ENCODE measurements at places on chromosomes 12 and 14.
A peak's percentile ranks its signal among the peaks of the same experiment; 100 is the strongest.

DNA sequence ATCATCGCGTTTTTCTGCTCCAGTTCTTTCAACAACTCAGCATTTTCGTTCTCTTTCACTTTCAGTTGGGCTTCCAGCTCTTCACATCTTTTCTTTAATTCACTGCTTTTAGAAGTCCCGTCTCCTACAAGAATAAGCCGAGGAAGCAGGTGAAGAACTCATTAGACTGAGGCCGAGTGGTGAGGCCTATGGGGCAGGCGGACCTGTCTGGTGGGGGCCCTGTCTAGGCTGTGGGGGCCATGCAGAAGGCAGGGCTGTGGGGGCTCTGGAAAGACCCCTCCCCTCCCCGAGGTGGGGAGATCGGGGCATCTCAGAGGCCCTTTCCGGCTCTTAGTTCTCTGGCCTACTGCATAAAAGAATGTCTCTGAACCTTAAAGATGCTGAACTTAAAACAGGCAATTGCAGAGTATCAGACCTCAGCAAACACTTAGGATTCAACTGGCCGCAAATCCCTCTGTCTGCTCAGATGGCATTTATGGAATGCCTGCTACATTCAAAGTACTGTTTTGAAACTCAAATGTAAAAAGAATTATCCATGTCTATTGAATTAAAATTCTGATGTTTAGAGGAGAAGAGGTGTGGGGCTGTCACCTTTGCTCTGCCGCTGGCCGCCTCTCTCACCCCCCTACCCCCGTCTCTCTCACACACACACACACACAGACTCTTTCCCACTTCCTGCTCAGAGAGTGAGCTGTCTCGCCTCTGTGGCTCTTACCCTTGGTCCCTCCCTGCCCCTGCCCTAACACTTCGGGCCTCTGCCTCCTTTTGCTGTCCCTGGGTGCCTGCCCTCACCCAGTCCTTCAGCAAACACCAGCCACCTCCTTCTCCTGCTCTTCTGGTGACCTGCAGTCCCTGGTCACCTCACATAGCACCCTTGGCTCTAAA lies 34.7 kb downstream of the CCDC92 start:
- H3K27ac ChIP-seq = no peak overlapping the region
- H3K4me3 ChIP-seq = no peak overlapping the region
- no peaks in the 10 kb centered on the region for H3K27me3 ChIP-seq
- DNase-seq = no peak
- no peaks in the 10 kb centered on the region for H3K4me1 ChIP-seq

GRCh38 chr12:93957870-93958269 lies 190.5 kb upstream of the PLXNC1 start:
- no peak overlapping the region for H3K4me3 ChIP-seq
- H3K4me1 ChIP-seq = no peaks in the 10 kb centered on the region
- no peaks in the 10 kb centered on the region for H3K36me3 ChIP-seq
- DNase-seq = no peak
- H3K27me3 ChIP-seq = no peaks in the 10 kb centered on the region
- H3K27ac ChIP-seq = no peak overlapping the region

DNA sequence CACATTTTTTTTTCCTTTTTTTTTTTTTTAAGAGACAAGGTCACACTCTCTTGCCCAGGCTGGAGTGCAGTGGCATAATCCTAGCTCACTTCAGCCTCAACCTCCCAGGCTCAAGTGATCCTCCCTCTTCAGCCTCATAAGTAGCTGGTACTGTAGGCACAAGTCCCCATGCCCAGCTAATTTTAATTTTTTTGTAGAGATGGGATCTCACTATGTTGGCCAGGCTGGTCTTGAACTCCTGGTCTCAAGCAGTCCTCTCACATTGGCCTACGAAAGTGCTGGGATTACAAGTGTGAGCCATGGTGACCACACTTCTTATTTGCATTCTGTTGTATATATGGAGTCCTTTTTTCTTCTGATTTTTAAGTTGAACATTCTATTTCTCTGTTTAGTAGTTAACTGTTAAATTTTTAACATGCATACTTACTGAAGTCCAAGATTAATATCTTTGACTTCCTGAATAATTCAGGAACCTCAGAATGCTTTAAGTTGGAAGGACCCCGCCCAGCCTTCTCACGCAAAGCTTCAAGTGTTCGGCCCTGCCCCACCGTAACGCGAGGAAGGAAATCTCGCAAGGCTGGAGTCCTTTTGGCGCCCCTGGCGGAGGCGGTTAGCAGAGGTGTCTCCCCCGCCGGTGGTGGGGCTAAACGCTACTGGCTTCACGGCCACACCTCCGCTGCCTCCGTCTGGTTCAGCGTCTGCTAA lies 21.6 kb downstream of the SPATS2 start:
- no peaks in the 10 kb centered on the region for H3K4me1 ChIP-seq
- no peaks in the 10 kb centered on the region for H3K27me3 ChIP-seq
- H3K27ac ChIP-seq = no peak overlapping the region
- H3K36me3 ChIP-seq = no peaks in the 10 kb centered on the region

DNA sequence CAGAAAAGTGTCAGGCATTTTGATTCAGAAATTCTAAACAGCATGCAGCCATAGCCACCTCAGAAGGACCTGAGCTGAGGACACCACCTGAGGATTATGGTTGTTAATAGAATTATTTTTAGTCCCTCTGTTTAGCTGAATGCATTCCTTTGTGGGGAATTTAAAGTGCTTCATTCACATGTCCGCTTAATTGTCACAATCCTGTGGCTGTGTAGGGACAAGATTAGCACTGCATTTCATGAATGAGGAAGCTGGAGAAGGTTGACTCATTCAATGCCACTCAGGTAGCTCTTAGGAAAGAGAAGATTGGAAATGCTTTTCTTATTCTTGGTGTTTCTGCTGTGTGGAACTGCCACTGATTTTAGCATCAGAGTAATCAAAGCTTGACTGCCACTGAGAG lies 42.0 kb upstream of the KRR1 start:
- no peak overlapping the region for H3K27ac ChIP-seq
- no peaks in the 10 kb centered on the region for H3K36me3 ChIP-seq
- peaks cover 14% of the 10 kb centered on the region for H3K4me1 ChIP-seq

DNA sequence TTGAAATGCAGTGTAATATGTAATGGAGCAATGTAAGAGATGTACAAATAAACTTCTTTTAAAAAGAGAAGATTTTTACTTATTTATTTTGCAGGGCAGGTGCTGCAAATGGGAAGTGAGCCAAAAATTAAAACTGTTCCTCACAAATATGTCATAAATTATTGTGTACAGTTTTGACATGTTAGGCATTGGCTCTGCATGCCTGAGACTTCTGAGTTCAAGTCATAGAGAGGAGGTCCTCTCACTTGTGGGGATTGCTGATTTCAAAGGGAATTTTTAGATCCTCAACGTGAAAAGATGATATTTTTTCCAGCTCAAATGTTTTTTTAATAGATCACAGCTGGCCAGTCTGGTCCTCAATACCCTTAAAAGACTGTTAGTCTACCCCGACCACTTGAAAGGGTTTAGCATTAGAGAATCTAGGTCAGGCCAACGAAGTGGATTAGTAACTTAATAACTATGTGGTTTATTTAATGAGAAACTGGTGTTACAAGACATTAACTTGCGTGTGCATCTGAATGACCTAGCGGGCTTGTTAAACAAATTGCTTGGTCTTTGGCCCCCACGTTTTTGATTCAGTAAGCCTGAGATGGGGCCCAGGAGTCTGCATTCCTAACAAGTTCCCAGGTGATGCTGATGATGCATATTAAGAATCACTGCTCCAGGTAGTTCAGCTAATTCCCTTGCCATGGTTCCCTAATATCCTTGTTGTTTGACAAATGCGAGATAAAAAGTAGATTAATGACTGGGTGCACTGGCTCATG lies 30.9 kb upstream of the WDR89 start:
- DNase-seq = no peak
- peaks cover 3% of the 10 kb centered on the region for H3K36me3 ChIP-seq
- H3K4me3 ChIP-seq = no peak overlapping the region
- H3K4me1 ChIP-seq = no peaks in the 10 kb centered on the region
- H3K27ac ChIP-seq = no peak overlapping the region
- no peaks in the 10 kb centered on the region for H3K27me3 ChIP-seq

- DNase-seq = no peak
- H3K4me3 ChIP-seq = no peak overlapping the region
- H3K27me3 ChIP-seq = no peaks in the 10 kb centered on the region
- no peak overlapping the region for H3K27ac ChIP-seq
Observed at GRCh38 chr12:89576572-89577220, 50.8 kb upstream of the POC1B start.

DNA sequence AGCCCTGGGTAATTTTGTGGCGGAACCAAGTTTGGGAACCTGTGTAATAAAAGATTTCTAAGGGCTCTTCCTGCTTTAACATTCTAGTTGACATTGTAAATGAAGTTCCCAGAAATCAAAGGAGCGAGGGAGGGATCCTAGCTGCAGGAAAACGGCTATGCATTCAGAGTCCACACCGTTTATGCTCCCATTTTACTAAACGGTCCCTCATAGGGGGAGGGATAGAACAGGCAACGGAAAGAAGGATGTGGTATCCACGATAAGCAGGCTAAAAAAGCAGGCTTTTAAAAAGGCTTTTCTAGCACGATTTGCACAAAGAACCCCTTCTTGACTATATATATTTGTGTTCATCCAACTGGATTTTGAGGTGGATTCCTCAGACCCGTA lies 559 bp downstream of the SYNJ2BP start:
- no peak for DNase-seq
- no peaks in the 10 kb centered on the region for H3K27me3 ChIP-seq
- peak overlapping the region; percentile 59 for H3K4me3 ChIP-seq
- H3K36me3 ChIP-seq = no peaks in the 10 kb centered on the region
- H3K27ac ChIP-seq = peak overlapping the region; percentile 79
- peaks cover 9% of the 10 kb centered on the region for H3K4me1 ChIP-seq

DNA sequence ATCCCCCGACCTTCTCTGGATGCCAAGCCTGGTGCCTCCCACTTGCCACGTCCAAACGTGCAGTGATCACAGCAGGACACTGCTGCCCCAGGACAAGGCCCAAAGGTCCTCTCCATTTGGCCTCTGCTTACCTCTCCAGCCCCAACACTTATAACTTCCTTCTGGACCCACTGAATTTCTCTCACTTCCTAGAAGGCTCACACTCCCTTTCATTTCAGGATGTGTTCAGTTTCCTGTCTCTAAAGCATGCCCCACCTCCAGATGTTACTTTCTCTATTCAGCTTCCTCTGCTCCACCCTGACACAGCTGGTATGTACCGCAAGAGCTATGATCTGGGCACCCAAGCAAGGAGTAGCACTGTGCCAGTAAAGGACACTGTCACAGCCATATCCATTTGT lies 33.0 kb downstream of the CDKL1 start:
- H3K4me1 ChIP-seq = peaks cover 21% of the 10 kb centered on the region
- H3K36me3 ChIP-seq = peaks cover 3% of the 10 kb centered on the region
- H3K4me3 ChIP-seq = peak overlapping the region; percentile 24
- DNase-seq = no peak
- H3K27ac ChIP-seq = peak overlapping the region; percentile 65

DNA sequence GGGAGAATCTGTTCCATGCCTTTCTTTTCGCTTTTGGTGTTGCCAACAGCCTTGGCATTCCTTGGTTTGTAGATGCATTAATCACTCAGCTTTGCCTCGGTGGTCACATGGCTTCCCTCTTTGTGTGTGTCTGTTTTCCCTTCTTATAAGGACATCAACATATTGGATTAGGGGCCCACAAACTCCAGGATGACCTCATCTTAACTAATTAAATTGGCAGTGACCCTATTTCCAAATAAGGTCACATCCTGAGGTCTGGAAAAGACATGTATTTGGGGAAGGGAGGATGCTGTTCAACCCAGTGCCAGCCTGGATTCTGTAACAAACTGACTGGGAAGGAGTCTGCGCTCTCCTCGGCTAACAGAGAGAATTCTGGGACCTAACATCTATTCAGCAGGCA lies 365.7 kb upstream of the FKBP4 start:
- no peak overlapping the region for H3K4me3 ChIP-seq
- H3K27ac ChIP-seq = peak overlapping the region; percentile 57
- DNase-seq = no peak

DNA sequence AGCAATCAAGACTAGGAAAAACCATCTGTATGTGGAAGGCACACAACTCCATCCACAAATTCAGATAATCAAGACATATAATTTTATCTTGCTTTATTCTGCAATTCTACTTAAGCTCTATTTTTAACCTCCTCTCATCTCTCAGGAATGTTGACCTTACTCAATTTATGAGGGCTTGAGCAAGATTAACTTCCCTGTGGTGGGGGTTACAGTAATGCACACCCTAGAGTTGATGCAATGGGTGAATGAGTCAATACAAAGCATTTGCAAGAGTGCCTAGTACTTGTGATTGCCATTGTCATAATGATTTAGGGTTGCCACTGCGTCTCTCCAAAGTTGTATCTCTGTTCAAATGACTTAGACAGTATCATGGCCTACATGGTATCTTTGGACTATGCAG lies 1598.4 kb upstream of the TMEM132C start:
- no peaks in the 10 kb centered on the region for H3K27me3 ChIP-seq
- DNase-seq = no peak
- H3K4me3 ChIP-seq = no peak overlapping the region
- no peaks in the 10 kb centered on the region for H3K36me3 ChIP-seq
- no peaks in the 10 kb centered on the region for H3K4me1 ChIP-seq

DNA sequence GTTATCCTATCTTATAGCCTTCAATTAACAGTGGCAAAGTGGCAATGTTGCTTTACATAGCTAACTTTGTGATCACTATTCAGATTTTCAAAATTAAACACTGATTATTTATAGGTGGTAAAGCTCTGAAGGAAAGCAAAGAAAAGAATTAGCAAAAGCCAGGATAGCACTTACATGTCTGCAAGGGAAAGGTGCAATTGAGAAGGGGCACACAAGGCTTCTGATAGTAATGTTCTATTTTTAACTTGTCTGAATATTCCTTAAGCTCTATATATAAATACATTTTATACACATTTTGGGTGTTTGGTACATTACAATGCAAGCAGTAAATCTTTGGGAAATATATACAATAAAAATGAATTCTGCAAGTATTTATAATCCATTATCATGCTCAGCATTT lies 10.9 kb downstream of the NAP1L1 start:
- H3K27ac ChIP-seq = no peak overlapping the region
- H3K27me3 ChIP-seq = no peaks in the 10 kb centered on the region
- no peak for DNase-seq
- H3K36me3 ChIP-seq = peaks cover 35% of the 10 kb centered on the region
- no peaks in the 10 kb centered on the region for H3K4me1 ChIP-seq
- no peak overlapping the region for H3K4me3 ChIP-seq

- no peak overlapping the region for H3K4me3 ChIP-seq
- H3K27me3 ChIP-seq = no peaks in the 10 kb centered on the region
- H3K36me3 ChIP-seq = no peaks in the 10 kb centered on the region
- no peak overlapping the region for H3K27ac ChIP-seq
- no peak for DNase-seq
Observed at GRCh38 chr14:51284241-51284640, 44.2 kb downstream of the TMX1 start.

GRCh38 chr14:28012629-28013415 lies 753.8 kb upstream of the FOXG1 start:
- H3K27ac ChIP-seq = no peak overlapping the region
- no peaks in the 10 kb centered on the region for H3K27me3 ChIP-seq
- H3K4me1 ChIP-seq = no peaks in the 10 kb centered on the region
- DNase-seq = no peak
- no peaks in the 10 kb centered on the region for H3K36me3 ChIP-seq

Data from esophagus squamous epithelium (tissue), 5 donors.